ENCODE measurements at places on chromosomes 5 and 9. TPM values are rescaled to one million over a fixed set of nuclear protein-coding genes. Genes with fewer than 3 reads are reported as not detected.

- no peak for ATAC-seq
Observed at GRCh38 chr9:101325053-101325452, 59.8 kb downstream of the BAAT start.

GRCh38 chr5:68659881-68660280, 433.9 kb upstream of the SLC30A5 start:
- ATAC-seq, result no peak

The ORM1 gene
- not detected for total RNA-seq

The ROR2 gene
- 61.0 TPM for total RNA-seq
